ENCODE measurements at places on chromosomes 5 and 9. TPM values are rescaled to one million over a fixed set of nuclear protein-coding genes. Genes with fewer than 3 reads are reported as not detected.

PCDHB14 gene
- 7.4 TPM for total RNA-seq

TOR2A gene
- 5.5 TPM for total RNA-seq

PDE6A gene
- not detected for total RNA-seq

BTNL3 gene
- total RNA-seq: 0.34 TPM

FRMD3 gene
- total RNA-seq: 1.8 TPM

TICAM2 gene
- 0.03 TPM for total RNA-seq

STOM gene
- total RNA-seq: 99.4 TPM

SLC23A1 gene
- not detected for total RNA-seq

LHX2 gene
- 59.5 TPM for total RNA-seq

- DNase-seq: peak; percentile 5
- no peaks in the 10 kb centered on the region for H3K4me1 ChIP-seq
- no peak overlapping the region for H3K27ac ChIP-seq
- peaks cover 8% of the 10 kb centered on the region for H3K27me3 ChIP-seq
Observed at GRCh38 chr5:110727025-110727314, 499 bp upstream of the TMEM232 start.

DNA sequence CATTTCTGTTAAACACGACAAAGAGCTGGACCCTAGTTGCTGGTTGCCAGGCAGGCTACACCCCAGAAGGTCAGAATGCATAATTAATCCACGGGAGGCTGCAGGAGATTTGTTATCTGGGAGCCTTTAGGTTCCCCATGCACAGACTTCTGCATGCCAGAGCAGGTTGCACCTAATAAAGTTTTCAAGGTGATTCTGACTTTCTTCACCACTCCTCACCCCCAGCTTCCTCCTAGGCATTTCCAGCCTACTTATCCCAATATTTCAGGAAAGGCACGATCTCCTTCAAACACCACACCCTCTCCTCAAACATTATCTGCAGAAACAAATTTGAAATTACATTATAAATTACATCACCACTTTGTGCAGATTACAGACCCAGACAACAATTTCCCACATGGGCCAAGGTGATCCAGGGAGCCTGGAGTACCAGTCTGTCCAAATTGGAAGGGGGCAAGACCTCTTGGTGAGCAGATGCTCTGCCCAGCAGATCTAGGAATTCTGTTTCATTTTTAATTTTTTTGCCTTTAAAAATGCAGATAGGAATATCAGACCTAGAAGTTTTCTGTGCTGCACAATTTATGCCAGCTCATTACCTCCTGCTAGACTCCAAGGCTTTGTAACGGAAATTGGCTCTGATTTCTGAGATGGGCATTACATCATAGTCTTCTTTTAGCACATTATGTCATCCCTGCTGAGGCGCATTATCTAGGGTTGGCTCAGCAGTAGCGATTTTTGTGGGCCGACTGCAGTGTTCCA is 363.4 kb upstream of the SLC30A5 start:
- no peaks in the 10 kb centered on the region for H3K36me3 ChIP-seq
- H3K27ac ChIP-seq: no peak overlapping the region
- H3K4me1 ChIP-seq: no peaks in the 10 kb centered on the region
- no peak for DNase-seq
- H3K27me3 ChIP-seq: no peaks in the 10 kb centered on the region
- no peak overlapping the region for H3K4me3 ChIP-seq

DNA sequence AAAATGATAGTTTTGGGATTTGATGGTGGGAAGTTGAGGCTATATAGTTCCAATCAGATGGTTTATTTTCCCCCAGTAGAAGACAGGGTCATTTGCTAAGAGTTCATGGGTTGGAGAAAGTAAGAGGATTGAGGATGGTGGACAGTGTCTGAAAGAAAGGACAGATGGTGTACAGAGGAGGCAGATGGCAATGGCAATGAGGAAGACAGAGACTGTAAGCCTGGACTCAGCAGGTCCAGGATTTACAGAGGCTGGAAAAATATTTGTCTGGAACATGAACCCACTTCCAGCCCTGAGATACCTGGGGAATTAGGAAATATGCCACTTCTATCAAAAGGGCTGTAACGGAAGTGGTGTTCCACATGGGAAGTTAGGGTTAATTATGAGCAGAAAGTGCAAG is 84.5 kb downstream of the PCSK1 start:
- H3K4me3 ChIP-seq: no peak overlapping the region
- no peaks in the 10 kb centered on the region for H3K4me1 ChIP-seq
- H3K36me3 ChIP-seq: no peaks in the 10 kb centered on the region
- no peaks in the 10 kb centered on the region for H3K27me3 ChIP-seq

DNA sequence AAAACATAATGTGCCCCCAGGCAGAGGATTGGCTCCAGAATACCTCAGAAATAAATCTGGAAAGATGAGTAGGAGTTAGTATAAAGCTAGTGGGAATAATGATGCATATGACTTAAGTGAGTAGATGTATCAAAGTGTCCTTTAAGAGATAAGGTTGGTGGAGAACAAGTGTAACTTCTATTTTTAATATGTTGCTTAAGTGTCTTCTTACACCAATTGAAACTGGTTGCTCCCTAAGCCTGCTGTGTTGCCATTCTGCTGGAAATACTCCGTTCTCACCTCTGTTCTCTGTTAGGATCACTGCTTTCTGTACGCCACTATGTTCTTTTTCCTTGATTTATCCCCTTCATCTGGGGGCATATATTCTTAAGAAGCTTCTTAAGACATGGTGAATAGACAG is 286.4 kb downstream of the TMEM232 start:
- no peaks in the 10 kb centered on the region for H3K4me1 ChIP-seq
- no peak overlapping the region for H3K4me3 ChIP-seq
- no peaks in the 10 kb centered on the region for H3K27me3 ChIP-seq
- no peak overlapping the region for H3K27ac ChIP-seq
- no peak for DNase-seq

- H3K36me3 ChIP-seq: no peaks in the 10 kb centered on the region
- peak; percentile 47 for DNase-seq
- no peak overlapping the region for H3K27ac ChIP-seq
- H3K4me1 ChIP-seq: peaks cover 10% of the 10 kb centered on the region
- peaks cover 43% of the 10 kb centered on the region for H3K27me3 ChIP-seq
Observed at GRCh38 chr5:64161420-64161819, 4.2 kb upstream of the RNF180 start.

- no peak overlapping the region for H3K27ac ChIP-seq
- peak; percentile 24 for DNase-seq
- H3K4me3 ChIP-seq: no peak overlapping the region
- H3K4me1 ChIP-seq: no peaks in the 10 kb centered on the region
- peaks cover 53% of the 10 kb centered on the region for H3K36me3 ChIP-seq
- no peaks in the 10 kb centered on the region for H3K27me3 ChIP-seq
Observed at GRCh38 chr5:126808521-126808988, 31.6 kb downstream of the LMNB1 start.

- no peaks in the 10 kb centered on the region for H3K36me3 ChIP-seq
- H3K27me3 ChIP-seq: no peaks in the 10 kb centered on the region
- peaks cover 17% of the 10 kb centered on the region for H3K4me1 ChIP-seq
- H3K4me3 ChIP-seq: no peak overlapping the region
- DNase-seq: no peak
Observed at GRCh38 chr9:69279733-69280132, 45.3 kb upstream of the ENTREP1 start.

- H3K36me3 ChIP-seq: no peaks in the 10 kb centered on the region
- H3K4me3 ChIP-seq: no peak overlapping the region
- peak; percentile 30 for DNase-seq
- H3K27ac ChIP-seq: peak overlapping the region; percentile 1
- no peaks in the 10 kb centered on the region for H3K4me1 ChIP-seq
Observed at GRCh38 chr9:69149321-69149807, 24.7 kb upstream of the TJP2 start.

DNA sequence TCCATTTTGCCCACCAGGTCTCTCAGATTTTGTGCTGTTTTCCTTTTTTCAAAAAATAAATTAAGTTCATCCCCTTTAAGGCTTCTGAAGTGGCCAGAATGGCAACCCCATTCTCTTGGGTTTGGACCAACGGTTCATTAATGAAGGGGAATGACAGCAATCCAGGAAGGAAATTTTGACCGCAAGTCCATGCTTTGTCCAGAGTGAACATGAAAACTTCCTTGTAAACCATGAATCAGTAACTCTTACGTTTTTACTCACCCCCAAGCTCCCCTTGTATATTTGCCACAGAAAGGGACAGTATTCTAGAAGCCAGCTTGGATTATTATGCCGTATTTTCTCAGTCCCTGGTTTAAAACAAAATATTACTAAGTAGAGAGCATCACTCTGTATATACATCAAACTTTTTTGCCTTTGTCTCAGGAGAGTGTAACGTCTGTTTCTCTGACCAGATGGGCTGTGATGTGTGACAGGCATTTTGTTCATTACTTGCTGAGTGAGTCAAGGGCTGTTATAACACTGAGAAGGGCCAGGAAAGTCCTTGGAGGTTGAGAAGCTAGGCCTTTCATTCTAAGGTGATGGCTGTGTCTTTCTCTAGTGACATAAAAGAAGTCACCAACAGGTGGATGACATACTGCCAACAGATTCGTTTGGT is 148.2 kb downstream of the SMARCA2 start:
- DNase-seq: no peak
- H3K4me1 ChIP-seq: peaks cover 24% of the 10 kb centered on the region
- H3K4me3 ChIP-seq: no peak overlapping the region
- H3K36me3 ChIP-seq: no peaks in the 10 kb centered on the region

- peak overlapping the region; percentile 69 for H3K4me3 ChIP-seq
- H3K27me3 ChIP-seq: peaks cover 7% of the 10 kb centered on the region
- DNase-seq: peak; percentile 82
Observed at GRCh38 chr9:129550199-129550839, 70.6 kb downstream of the C9orf50 start.

DNA sequence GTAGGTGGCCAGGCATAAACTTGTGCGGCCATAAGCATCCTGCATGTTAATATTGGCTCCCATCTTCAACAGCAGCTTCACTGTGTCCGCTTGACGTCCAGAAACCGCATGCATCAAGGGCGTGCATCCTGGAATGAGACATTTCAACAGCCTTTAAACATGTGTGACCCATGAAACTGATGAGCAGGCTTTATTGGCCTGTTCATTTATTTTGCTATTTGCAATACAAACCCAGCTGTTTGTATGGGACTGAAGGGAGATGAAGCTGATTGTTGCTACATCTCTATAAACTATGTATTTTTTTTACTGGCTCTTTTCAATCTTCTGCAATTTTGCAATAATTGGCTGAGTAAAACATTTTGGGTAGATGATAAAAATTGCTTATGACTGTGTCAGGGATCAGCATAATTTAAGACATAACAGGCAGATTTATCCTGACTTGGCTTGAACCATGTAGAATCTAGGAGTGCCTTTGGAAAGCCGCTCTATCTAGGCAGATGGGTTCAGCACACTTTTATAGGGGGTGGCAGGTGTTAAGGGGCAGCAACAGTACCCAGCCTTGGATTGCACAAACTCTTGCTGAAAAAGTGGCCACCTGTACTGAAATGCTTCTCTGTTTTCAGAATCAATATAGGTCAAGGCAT is 56.9 kb downstream of the ANKRD55 start:
- no peaks in the 10 kb centered on the region for H3K27me3 ChIP-seq
- H3K4me3 ChIP-seq: no peak overlapping the region
- no peak overlapping the region for H3K27ac ChIP-seq
- peaks cover 9% of the 10 kb centered on the region for H3K4me1 ChIP-seq
- DNase-seq: no peak

- H3K27ac ChIP-seq: no peak overlapping the region
- H3K4me1 ChIP-seq: no peaks in the 10 kb centered on the region
- no peaks in the 10 kb centered on the region for H3K36me3 ChIP-seq
- no peak for DNase-seq
Observed at GRCh38 chr5:57097526-57097925, 76.3 kb upstream of the GPBP1 start.

- H3K4me1 ChIP-seq: peaks cover 2% of the 10 kb centered on the region
- DNase-seq: no peak
- no peaks in the 10 kb centered on the region for H3K36me3 ChIP-seq
- no peaks in the 10 kb centered on the region for H3K27me3 ChIP-seq
- no peak overlapping the region for H3K27ac ChIP-seq
Observed at GRCh38 chr9:128006332-128006996, 25.7 kb upstream of the EEIG1 start.

GRCh38 chr5:96614110-96614691 is 48.0 kb upstream of the CAST start:
- no peaks in the 10 kb centered on the region for H3K27me3 ChIP-seq
- no peaks in the 10 kb centered on the region for H3K36me3 ChIP-seq
- peaks cover 10% of the 10 kb centered on the region for H3K4me1 ChIP-seq
- no peak overlapping the region for H3K4me3 ChIP-seq
- peak; percentile 85 for DNase-seq
- H3K27ac ChIP-seq: no peak overlapping the region

DNA sequence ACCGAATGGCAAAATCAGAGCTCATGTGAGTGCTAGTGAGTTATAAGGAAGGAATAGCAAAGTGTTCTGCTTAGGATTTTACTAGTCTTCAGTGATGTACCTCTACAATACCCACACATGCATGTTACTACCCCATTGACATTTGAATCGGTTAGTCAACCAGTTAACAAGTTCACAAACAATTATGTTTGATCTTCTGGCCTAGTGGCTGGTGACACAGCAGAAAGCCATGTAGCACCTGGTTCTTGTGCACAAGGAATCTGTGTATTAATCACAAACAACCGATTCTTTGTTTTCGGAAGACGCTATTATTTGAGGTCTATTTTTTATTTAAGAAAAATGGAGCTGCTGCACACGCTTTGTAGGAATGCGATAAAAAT is 41.9 kb downstream of the NTRK2 start:
- H3K27me3 ChIP-seq: no peaks in the 10 kb centered on the region
- no peak overlapping the region for H3K27ac ChIP-seq
- H3K4me3 ChIP-seq: no peak overlapping the region
- peaks cover 13% of the 10 kb centered on the region for H3K4me1 ChIP-seq
- no peaks in the 10 kb centered on the region for H3K36me3 ChIP-seq

DNA sequence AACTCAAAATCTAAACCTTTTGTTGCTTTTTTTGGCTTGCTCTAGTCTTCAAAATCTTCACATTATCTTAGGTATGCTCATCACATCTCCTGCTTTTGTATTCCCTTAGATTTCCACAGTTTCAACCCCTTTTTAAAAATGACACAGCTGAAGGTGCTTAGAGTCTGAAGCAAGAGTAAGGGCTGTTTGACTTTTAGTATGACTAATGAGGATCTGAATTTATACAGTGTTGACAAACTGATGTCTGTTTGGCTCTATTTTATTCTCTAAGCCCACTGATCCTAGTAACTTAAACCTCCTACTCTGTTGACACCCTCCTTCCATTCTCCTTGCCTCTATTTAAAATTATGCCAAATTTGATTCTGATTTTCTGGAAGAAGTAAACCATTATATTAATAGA is 200.1 kb downstream of the MCTP1 start:
- H3K4me1 ChIP-seq: peaks cover 12% of the 10 kb centered on the region
- no peak for DNase-seq
- no peaks in the 10 kb centered on the region for H3K27me3 ChIP-seq

DNA sequence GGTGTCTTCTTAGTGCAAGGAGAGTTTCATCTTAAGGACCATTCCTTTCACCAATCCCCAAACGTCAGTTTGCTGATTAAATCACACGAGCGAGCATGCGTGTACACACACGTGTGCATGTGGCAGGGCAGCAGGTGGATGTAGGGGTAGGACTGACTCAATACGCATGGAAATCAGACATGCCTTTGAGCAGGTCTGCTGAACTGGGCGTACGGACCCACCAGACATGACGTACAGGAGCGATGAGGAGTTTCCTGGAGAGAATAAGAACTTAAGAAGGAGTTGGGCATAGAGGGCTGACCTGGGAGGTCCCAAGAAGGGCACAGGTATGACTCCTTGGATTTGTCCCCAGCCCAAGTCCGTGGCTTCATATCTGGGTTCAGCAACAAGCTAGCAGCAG is 170.0 kb downstream of the FGF18 start:
- H3K27me3 ChIP-seq: no peaks in the 10 kb centered on the region
- no peaks in the 10 kb centered on the region for H3K4me1 ChIP-seq
- H3K27ac ChIP-seq: no peak overlapping the region

GRCh38 chr9:98099898-98100297 is 19.1 kb downstream of the TRIM14 start:
- peaks cover 5% of the 10 kb centered on the region for H3K4me1 ChIP-seq
- no peaks in the 10 kb centered on the region for H3K36me3 ChIP-seq
- DNase-seq: no peak
- no peak overlapping the region for H3K27ac ChIP-seq
- H3K27me3 ChIP-seq: no peaks in the 10 kb centered on the region
- H3K4me3 ChIP-seq: no peak overlapping the region

Measured in neural progenitor cell (in vitro differentiated cells).